ENCODE measurements at places on chromosomes 6 and 20. TPM values are rescaled to one million over a fixed set of nuclear protein-coding genes. Genes with fewer than 3 reads are reported as not detected.

The C6orf132 gene
- 0.46 TPM for total RNA-seq

DNA sequence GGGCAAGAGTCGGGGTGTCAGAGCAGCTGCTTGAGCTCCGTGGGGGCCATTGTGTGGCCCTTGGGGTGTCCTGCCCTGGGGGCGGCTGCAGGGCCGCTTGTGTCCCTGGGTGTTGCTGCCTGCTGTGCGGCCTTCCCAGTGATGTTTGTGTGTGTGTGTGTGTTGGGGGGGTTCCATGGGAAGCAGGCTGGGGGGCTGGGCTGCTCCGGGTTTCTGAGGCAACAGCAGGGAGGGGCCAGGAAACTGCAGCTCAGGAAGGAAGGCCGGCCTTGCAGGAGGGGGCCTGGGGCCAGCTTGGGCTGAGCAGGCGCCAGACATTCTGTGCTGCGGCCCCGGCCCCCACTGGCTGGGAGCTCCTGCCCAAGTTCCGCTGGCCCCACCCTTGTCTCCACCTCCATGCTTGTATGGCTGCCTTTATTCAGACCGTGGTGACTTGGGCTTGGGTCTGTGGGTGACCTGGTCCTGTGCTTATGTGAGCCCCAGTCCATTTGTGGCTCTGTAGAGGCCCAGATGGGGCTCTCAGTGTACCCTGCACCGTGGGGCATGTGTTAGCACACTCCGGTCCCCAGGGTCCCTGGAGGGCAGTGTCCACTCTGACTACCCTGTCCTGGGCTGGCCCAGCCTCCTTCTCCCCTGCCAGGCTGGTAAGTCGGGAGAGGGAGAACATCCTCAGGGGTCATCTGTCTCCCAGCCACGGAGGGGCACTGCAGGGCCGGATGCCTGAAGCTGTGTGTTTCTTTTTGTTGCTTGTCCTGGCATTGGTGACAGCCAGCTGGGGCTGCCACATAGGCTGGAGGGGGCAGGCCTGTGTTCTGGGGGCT lies 4.6 kb upstream of the SOX18 start:
- peak; percentile 43 for ATAC-seq

The L3MBTL1 gene
- total RNA-seq: 6.7 TPM

DNA sequence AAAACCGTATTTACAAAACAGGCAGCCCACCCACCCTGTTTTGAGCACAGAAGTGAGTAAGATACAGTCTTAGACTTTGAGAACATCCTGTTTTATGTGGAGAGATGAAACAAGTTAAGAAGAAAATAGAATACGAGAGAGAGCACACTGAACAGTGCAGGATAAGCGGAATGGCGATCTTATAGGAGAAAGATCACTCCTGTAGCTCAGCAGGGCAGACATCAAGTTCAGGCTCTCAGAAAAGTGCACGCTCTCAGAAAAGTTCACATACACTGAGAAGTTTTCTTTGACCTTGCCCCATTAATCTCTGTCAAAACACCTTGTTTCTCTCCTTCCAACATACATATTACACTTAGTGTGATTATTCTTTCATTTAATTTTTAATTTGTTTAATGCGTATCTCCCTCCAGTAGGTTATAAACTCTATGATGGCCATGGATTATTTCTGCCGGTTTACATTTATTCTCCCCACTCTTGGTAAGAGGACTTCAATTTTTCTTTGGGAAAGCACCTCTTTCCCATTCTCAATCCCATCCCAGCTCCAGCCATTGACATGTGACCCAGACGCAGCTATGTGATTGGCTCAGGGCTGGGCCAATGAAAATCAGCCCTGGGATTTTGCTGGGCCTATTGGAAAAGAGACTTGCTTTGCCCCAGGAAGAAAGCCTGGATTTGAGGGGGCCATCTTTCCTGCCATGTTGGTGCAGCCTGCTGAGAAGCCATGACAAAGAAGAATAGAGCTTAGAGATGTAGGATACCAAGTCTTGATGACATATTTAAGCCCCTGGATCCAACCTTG lies 16.2 kb downstream of the KCNB1 start:
- no peak for ATAC-seq

The IRF4 gene
- 0.14 TPM for total RNA-seq

DNA sequence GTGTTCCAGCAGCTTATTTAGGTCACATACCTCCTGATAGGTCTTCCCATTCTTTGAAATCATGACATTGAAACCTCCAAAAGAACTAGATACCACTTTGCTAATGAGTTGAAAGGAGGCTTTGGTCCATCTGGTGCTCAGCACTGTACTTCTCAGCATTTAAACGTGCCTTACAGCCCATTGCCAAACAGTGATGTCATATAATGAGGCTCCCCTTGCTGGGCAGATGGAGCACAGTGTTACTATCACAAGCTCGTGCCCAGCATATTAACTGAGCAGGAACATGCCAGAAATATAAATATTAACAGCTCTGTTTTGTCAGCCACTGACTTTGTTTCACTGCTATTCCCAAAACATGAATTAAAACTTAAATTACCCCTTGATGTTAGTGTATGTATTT lies 25.5 kb upstream of the MAPK13 start:
- ATAC-seq: no peak

- no peak for ATAC-seq
Observed at GRCh38 chr6:117547688-117548621, 54.4 kb downstream of the GOPC start.
